ENCODE measurements at places on chromosomes 6 and 20. TPM values are rescaled to one million over a fixed set of nuclear protein-coding genes. Genes with fewer than 3 reads are reported as not detected.

- no peak for DNase-seq
Observed at GRCh38 chr6:19866985-19867627, 29.9 kb downstream of the ID4 start.

DNA sequence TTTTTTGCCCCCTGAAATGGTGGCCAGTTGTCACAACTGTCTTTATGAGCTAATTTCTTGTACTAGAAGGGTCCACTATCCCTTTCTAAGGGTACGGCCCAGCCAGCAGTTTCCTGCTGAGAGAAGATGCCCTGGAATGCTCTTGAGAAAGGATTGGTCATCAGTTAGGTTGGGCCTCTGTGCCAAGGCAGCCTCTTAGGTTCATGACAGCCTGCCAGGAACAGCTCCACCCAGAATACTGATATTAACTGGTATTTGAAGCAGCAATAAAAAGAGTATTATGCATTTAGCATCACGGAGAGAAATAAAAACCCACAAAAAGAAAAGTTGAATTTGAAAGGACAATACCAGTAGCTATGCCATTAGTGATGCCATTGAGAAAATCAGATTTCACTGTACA lies 9.0 kb upstream of the HINT3 start:
- DNase-seq, result no peak

DNA sequence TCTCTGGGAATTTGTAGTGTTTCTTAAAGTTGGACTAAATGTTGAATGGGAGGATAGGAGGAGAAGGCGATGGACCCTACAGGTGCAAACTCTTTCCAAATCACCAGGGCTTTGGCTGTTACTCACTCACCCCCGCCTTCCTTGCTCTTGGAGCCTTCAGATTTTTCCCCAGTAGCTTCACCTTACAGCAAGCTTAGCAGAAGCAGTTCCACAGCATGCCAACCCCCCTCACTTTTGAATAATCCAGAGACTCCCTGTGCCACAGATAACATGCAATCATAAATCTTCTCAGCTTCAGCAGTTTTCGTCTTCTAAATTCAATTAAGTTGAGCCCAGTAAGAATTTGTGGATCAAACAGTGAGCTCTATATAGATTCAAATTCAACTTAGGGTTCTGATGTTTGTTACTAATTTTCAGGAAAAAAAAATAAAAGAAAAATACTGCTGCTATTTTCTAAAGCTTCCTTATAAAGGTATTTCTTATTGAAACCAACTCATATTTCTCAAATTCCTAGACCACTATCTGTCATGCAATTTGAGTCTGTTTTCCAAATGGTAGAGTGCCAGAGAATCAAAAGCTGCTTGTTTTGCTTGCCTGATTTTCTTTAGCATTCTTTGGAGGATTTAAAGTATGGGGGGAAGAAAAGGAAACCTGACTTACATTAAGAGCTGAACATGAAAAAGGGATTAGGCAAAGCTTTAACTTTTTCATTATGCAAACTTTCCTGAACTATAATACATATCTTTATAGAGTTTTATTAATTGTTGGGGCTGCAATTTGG lies 166.4 kb downstream of the EYA4 start:
- DNase-seq, result no peak

SIRPD gene
- not detected for polyA plus RNA-seq

- DNase-seq, result no peak
Observed at GRCh38 chr6:90458353-90459224, 128.3 kb downstream of the MAP3K7 start.
